ENCODE measurements at places on chromosomes 12 and 14.

DNA sequence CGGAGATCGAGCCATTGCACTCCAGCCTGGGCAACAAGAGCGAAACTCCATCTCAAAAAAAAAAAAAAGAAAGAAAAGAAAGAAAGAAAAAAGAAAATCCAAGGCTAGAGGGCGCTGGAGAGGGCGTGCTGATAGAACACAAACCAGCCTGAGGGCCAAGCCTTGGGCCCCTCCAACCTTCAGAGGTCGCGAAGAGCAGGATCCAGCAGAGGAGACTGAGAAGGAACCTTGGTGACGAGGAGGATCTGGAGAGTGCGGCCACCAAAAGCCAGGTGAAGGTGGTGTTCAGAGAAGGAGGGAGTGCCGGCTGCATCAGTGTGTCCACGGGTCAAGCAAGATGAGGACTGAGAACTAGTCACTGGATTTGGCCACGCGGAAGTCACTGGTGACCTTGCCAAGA, 4.1 kb upstream of the DYNC1H1 start:
- DNase-seq: peak; percentile 36

GRCh38 chr14:74308695-74309094, 6.0 kb upstream of the ABCD4 start:
- no peak for DNase-seq

GRCh38 chr12:77724367-77724957, 106.2 kb upstream of the NAV3 start:
- no peak for DNase-seq

GRCh38 chr14:79544698-79545070, 666.6 kb downstream of the DIO2 start:
- no peak for DNase-seq

DNA sequence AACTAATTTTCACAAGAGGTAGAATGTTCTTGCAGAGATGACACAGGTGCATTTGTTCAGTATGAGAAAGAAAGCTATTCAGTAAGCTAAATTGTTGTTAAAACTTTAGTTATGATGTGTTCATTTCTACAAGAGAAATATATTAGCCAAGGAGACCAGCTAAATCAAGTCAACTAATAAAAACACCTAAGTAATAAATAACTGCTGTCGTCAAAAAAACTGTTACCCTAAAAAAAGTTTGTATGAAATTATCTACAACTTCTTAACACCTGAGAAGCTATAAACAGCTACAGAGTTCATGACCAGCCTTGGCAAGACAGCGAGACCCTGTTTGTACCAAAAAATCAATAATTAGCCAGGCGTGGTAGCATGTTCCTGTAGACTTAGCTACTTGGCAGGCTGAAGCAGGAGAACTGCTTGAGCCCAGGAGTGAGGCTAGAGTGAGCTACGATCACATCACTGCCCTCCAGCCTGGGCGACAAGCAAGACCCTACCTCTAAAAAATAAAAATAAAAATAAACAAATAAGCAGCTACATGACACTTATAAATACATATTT, 67.6 kb upstream of the AP4S1 start:
- DNase-seq: no peak

GRCh38 chr12:92786045-92786444, 83.3 kb downstream of the PLEKHG7 start:
- no peak for DNase-seq

DNA sequence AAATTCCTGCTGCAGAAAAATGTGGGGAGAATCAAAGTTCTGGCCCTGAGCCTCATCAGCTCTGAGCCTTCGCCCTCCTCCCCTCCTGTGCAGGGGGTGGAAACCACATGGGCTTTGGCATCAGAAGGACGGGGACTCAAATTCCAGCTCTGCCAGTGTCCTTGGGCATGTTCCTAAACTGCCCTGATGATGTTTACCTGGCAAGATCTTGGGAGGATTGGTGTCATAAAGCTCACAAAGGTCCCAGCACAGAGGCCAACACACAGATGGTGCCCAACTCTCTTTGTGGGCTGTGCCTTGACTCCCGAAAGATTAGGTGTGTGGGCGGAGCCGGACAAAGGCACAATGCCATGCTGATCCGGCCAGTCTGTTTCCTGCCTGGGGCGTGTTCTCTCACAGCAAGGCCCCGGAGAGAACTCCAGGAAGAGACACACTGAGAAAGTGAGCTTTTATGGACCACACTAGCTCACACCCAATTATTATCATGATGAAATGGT, 20.5 kb upstream of the CLMN start:
- no peak for DNase-seq
